Suppressor macrophage treated with lipopolysaccharide for 1 hour (primary cell): ENCODE measurements at places on chromosomes 12 and 14.

DNA sequence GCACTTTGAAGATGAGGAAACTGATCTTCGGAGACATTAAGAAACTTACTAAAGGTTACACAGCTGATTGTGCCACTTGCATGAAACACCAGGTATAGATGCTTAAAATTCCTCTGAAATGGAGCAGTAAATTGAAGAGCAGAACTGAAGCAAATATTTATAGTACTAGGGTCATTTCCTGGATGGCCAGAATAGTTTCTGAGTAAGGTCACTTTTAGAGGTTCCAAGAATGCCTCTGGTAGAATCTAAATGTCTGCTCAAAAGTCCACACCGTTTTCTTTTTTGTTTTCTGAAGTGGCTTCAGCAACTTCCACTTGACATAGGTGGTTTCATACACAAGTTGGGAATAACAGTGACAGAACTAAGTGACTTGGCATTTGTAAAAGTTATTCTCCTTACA lies 19.4 kb downstream of the TPH2 start:
- no peak for DNase-seq

- DNase-seq = no peak
Measured at GRCh38 chr14:33631441-33631840, 319.4 kb downstream of the EGLN3 start.

DNA sequence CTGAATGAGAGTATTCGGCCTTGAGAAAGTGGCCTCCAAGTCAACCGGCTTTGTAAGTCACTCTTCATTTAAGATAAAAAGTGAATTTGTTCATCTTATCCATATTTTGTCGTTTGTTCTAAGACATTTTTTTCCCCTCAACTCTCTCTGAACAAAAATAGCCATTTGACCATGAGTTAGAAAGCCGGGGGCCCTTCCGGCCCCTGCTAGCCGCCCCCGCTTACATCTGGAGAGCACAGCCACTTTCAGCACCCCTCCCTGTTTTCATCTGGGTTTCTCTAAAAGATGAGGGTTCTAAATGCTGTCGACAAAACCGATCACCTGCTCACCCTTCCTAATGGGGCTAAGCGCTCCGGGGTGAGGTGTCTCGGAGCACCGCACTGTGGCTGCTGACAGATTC lies 30.7 kb upstream of the DLK1 start:
- no peak for DNase-seq

GRCh38 chr12:112001576-112001975 lies 11.4 kb downstream of the TMEM116 start:
- DNase-seq = peak; percentile 60

GRCh38 chr14:35384455-35385041 lies 20.0 kb downstream of the NFKBIA start:
- peak; percentile 87 for DNase-seq

- DNase-seq = no peak
Measured at GRCh38 chr14:105841022-105842009, 314.9 kb downstream of the TMEM121 start.

- no peak for DNase-seq
Measured at GRCh38 chr12:58224536-58225105, 283.3 kb downstream of the ATP23 start.

DNA sequence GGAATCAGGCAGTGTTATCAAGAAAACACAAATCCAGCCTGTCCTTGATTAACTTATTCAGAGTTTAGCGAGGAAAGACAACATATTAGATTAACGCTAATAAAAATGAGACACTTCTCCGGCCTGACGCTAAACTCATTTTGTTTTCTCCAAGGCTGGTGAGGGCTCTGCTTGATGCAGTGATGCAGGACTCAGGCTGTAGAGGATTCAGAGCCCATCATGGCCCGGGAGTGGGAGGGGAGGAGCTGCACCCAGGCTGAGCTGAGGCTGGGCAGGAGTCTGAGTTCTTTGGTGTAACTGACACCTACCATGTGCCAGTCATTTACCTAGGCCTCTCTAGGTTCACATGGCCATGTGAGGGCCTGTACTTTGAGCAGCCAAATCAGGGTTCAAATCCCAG lies 70.0 kb downstream of the WSCD2 start:
- DNase-seq = no peak

DNA sequence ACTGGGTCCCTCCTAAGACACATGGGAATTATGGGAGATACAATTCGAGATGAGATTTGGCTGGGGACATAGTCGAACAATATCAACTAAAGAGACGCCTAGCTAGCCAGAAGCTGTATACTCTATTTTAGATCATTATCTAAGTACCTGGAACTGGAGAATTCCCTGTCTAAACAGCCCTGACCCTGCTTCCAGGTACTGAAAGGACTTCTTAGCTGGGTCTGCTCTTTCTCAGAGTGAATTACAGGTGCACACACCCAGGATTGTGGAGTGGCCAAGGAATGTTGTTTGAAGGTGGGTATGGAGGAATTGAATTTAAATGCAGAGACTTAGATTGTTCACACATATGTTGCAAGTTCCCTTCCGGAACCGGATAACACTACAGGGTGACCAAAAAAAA lies 733.0 kb downstream of the RPS29 start:
- no peak for DNase-seq

GRCh38 chr12:95683418-95683817 lies 107.1 kb downstream of the NTN4 start:
- DNase-seq = no peak

DNA sequence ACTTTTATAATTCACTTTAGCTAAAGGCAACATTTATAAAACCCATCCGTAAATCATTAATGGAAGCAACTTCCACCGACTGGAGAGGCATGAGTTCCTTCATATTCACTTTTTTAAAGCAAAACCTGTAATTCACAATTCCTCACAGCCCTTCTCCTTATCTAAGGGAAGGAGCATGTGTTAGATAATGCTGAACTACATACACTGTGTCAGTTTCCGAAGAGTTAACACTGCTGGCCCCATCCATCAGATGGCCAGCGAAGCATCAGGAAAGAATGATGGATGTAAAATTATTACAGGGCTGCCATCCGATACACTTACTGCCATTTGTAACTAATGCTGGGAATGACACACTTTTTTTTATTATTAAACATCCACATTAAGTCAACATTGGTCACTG lies 392.8 kb downstream of the SOX5 start:
- DNase-seq = no peak

DNA sequence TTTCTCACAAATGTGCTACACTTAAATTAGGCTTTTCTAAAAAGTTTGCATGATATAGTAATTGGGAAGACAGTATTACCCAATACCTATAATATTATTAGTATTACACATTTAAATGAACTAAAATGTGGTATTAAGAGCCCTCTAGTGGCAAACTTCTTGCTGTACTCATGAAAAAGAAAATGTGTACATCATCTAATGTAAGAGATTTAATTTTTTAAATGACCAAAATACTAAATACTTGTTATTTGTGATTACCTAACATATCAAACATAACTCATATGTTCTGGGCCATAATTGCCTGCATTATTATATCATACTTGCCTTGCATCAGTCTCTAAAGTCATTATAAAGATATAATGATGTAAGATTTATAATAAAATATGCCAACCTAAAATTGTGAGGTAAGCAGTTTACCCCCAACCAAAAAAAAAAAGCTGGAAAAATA lies 64.2 kb downstream of the DNAI7 start:
- DNase-seq = peak; percentile 86

DNA sequence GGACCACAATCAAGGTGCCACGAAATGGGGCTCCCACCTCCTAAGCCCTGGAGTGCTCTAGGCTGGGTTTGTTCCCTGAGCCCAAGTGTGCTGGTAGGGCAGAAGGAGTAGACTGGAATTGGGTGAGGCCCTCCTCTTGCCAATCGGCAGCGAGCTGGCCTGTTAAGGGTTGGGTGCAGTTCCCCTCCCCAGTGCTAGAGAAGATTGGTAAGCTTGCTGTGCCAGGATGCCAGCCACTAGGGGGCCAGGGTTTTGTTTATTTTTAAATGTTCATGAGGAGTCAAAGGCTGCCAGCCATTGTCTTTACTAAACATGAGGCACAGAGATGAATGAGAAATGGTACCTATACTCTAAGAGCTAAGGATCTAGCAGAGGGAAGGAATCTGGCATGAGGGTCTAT lies 79.7 kb downstream of the SPTB start:
- DNase-seq = no peak

- peak; percentile 83 for DNase-seq
Measured at GRCh38 chr12:121036810-121037326, 2.2 kb downstream of the OASL start.

GRCh38 chr12:56676851-56677580 lies 11.1 kb downstream of the PTGES3 start:
- no peak for DNase-seq

DNA sequence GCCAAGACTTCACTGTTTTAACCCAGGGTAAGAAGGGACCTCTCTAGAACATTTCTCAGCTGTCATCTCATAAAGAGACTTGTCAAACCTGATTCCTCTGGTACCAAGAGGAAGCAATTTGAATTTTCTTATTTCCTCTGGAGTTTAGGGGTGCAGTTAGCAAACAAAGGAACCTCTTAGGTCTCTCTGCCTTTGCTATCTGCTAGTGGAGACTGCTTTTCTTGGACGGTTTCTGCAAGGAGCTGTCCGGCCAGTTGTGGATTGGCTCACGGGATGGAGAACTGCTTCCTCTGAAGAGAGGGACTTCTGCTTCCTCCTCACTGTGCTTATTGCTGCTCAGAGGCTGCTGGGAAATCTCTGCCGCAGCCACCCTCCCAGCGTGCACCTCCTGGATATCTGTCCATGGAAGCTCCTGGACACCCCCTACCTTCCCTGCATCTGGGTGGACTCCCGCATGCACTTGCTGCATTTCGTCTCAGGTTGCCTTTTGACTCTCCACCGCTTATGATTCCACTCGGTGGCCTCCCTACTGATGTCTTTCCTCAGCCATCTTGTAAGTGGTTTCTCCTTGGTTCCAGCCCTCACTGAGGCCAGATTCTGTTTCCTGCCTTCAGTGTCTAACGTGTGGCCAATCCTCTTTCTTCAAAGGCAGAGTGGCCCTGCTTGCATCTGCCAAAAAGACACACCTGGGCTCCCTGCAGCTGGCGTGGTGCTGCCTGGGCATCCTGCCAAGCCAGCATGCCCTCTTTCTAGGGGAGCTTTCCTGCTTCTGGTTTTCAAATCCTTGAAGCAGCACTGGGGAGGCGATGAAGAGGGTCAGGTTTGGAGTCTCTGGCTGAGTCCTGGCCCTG lies 187.3 kb downstream of the CHST11 start:
- DNase-seq = peak; percentile 62

- DNase-seq = no peak
Measured at GRCh38 chr12:29396774-29397173, 15.8 kb upstream of the ERGIC2 start.

DNA sequence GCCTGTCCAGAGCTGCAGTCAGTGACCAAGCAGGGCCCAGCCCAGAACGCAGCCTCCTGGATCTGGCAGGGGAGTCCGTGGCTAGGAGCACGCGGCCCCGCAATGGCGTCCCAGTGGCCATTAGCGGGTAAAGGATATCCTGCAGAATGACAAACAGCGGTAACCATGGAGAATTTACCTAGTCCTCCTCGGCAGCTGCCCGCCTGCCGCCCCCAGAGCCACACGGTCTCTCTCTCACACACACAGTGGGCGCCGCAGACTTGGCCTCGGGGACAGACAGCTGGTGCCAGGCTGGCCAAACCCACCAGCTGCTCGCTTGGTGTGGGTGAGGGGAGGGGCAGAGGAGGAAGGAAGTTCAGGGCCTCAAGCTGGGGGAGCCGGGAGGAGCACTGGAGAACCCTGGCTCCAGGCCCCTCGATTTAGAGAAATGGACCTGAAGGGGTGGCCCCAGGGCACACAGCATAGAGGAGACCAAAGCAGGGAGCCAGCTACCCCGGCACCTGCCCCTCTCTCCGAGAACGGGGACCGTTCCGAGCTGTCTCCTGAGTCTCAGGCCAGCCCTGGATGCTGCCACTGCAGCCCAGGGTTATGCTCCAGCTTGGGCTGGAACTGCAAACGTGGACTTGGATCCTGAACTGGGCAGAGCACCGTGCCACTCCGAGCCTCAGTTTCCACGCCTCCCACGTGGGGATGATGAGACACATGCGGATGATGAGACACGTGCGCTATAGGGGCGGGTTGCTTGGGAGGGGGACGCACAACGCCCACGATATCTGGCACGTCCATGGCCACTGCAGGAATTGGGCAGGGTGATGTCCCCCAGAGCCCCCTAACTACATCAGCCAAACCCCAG lies 3.4 kb downstream of the CDK2AP1 start:
- peak; percentile 19 for DNase-seq

DNA sequence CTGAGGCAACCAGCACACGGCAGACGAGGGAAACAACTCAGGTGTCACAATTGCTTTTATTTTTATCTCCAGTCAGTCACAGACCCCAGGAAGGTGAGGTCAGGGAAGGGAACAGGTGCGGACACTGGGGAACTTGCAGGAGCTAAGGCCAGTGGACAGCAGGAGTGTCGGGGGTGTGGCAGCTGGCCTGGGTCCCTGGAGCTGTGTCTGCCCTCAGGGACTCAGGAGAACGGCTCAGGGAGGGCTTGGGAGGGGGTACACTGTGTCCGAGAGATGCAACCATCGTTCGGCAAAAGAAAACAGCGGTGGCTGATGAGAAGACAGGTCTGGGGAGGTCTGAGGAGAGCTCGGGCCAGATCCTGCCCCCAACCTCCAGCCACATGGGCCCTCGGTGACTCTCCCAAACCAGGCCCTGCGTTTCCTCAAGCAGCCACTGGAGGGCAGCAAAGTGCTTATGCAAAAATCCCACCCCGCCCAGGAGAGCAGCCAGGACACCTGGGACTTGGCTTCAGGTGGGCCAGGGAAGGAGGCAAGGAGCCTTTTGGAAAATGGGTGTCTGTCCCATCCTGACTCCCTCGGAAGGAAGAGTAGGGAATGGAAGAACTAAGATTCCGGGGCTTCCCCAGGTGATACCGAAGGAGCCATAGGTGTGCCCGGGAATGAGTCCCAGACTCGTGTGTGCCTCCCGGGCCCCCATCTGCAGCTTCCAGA lies 24.1 kb upstream of the BCDIN3D start:
- peak; percentile 80 for DNase-seq

DNA sequence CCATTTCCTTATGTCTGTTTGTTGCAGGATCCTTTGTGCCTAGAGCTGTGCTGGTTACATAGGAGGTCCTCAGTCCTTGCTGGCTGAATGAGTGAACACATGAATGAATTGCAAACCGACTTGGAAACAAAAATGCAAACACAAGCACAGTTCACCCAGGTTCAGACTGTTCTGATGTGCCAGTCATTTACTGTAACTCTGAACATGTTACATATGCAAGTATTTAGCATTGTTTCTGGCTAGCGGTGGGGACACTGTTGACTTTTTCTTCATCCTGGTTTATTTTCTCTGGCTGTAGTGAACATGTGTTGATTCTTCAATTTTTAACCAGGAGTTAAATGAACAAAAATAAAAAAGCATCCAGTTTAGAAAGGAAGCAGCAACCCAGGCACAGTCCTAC lies 33.4 kb downstream of the TSPAN9 start:
- no peak for DNase-seq

- DNase-seq = no peak
Measured at GRCh38 chr12:12481631-12482030, 81.0 kb downstream of the DUSP16 start.
